IMR-90 (cell line): ENCODE measurements at places on chromosomes 7 and 10.

- peaks cover 4% of the 10 kb centered on the region; the same call in 1 of the 2 replicates for H3K4me1 ChIP-seq
- peak; percentile 78 for DNase-seq
- H3K27ac ChIP-seq: no peak overlapping the region; the same call in 1 of the 2 replicates
These were observed 17.6 kb downstream of the SLC35B4 start for GRCh38 chr7:134298902-134299683.

GRCh38 chr7:44377681-44378421, 52.5 kb upstream of the CAMK2B start:
- peak overlapping the region; percentile 81 for H3K27ac ChIP-seq
- DNase-seq: no peak
- H3K27me3 ChIP-seq: no peaks in the 10 kb centered on the region
- no peaks in the 10 kb centered on the region for H3K36me3 ChIP-seq
- peaks cover 40% of the 10 kb centered on the region for H3K4me1 ChIP-seq

DNA sequence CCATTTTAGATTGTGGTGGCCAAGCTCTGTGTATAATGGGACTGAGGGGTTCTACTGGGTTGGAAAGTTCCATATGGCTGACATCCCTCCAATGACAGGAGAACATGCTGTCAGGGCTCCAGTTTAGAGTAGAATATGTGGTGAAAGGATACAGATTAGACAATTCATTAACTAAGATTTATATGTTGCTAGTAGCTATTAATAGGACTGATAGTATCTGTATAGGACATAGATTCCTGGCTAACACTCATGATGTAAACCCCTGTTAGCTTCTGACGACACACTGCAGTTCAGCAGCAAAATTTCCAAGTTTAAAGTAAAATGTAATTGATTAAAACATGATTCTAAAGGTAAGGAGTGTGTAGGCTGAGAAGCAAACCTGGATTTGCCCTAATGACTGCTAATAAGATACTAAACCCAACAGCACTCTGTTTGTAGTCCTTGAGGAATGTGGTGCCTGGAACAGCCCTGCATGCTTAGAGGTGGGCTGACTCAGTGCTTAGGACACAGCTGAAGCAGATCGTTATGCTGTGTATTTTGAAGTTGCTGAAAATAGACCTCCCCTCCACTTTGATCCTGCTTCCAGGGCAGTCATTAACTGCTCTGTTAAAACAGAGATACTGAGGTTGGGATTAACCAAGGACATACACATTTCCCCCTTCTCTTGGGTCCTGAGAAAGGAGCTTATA, 1129.6 kb downstream of the SORCS3 start:
- no peaks in the 10 kb centered on the region for H3K27me3 ChIP-seq
- no peak overlapping the region for H3K27ac ChIP-seq
- H3K4me1 ChIP-seq: no peaks in the 10 kb centered on the region
- no peak for DNase-seq

DNA sequence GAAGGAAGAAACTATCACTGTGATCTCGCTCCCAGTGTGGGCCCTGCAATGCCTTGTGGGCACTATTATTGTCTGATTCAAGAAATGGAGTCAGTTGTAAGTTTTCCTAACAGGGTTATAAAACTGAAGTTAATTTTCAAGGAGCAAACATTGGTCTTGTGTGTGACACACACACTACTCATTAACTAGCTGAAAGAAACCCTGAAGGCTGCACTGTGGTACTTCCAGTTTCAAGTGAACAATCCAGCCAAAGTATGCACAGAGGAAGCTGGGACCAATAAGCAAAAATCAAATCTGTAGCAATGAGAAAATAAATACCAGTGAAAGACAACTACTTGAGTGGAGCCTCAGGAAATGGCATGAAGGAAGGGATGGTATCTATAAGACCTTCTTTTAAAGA, 506.6 kb upstream of the POT1 start:
- no peaks in the 10 kb centered on the region for H3K4me1 ChIP-seq
- no peak for DNase-seq
- H3K27ac ChIP-seq: no peak overlapping the region
- no peaks in the 10 kb centered on the region for H3K27me3 ChIP-seq
- no peak overlapping the region for H3K4me3 ChIP-seq

DNA sequence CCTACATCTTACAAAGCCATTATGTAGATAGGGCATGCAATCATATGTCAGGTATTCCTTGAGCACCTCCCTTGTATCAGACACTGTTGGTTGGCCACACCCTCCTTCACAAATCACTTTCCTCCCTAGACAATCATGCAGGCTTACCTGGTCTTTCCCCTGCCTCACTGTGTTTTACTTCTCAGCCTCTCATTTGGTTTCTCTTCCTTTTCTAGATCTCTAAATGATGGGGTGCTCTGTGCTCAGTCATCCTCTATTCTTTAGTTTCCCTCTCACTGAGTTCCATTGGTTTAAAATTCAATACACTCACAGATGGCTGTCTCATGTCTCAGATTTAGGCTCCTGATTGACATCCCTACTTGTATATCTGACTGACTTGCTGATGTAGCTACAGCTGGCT, 31.4 kb downstream of the ANK3 start:
- 0 out of 2 replicates have a peak, but pooled peaks cover 2% of the 10 kb centered on the region for H3K27me3 ChIP-seq
- no peaks in the 10 kb centered on the region for H3K36me3 ChIP-seq
- no peak overlapping the region for H3K4me3 ChIP-seq

- H3K4me3 ChIP-seq: no peak overlapping the region
- DNase-seq: no peak
- peaks cover 10% of the 10 kb centered on the region; the same call in 1 of the 2 replicates for H3K4me1 ChIP-seq
- H3K27me3 ChIP-seq: no peaks in the 10 kb centered on the region
- H3K27ac ChIP-seq: no peak overlapping the region
These were observed 22.2 kb downstream of the TMEM120A start for GRCh38 chr7:75971961-75972763.

DNA sequence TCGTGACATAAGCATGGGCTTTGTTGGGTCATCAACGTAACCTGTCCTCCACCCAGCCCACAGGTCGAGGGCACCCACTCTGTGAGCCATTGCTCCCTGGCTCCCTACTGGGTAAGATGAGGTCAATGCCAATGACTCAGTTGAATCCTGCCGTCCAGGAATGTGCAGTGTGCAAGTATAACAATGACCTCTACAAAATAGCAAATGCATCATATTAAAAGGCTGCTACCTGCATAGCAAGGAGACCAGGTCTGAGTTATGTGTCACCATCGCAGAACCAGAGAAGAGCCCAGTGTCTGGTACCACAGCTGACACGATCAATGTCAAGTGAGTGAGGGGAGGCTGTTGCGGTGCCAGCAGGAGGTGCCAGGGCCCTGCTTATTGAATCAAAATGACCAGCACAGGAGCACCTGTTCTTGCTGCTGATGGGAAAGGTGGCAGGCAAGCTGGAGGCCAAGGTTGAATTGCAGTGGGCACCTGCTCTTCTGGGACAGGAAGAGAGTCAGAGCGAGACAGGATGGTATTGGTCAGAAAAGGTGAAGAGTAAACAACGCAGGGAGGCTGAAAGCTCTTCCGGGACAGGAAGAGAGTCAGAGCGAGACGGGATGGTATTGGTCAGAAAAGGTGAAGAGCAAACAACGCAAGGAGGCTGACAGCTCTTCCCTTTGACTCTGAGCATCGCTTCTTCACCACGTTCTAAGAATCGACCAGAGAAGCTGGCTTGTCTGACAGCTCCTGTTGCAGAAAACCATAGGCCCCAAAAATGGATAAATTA, 108.7 kb upstream of the ADAM12 start:
- no peak overlapping the region for H3K27ac ChIP-seq
- DNase-seq: no peak
- H3K27me3 ChIP-seq: no peaks in the 10 kb centered on the region; the same call in none of the 2 replicates
- H3K36me3 ChIP-seq: no peaks in the 10 kb centered on the region

DNA sequence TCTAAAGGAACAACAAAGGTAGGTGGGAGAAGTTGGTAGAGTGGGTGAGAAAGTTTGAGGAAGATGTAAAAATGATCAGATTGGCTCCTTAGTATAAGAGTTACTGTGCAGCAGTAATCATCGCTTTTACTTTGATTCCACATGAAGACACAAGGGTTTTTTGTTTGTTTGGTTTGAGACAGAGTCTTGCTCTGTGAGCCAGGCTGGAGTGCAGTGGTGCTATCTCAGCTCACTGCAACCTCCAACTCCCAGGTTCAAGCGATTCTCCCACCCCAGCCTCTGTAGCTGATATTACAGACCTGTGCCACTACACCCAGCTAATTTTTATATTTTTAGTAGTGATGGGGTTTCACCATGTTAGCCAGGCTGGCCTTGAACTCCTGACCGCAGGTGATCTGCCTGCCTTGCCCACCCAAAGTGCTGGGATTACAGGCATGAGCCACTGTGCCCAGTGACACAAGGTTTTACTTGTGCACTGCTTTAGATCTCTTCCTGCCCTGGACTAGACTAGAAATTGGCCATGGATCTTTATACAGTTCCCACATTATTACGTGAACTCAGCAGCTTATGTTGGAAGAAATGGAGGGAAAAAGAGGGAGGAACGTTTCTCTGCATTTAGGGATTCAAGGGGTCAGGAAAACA, 10.7 kb downstream of the LUC7L2 start:
- DNase-seq: no peak
- H3K27me3 ChIP-seq: no peaks in the 10 kb centered on the region
- peaks cover 4% of the 10 kb centered on the region for H3K4me1 ChIP-seq
- H3K27ac ChIP-seq: no peak overlapping the region; the same call in 1 of the 2 replicates
- H3K4me3 ChIP-seq: no peak overlapping the region

GRCh38 chr10:129233351-129234148, 233.5 kb upstream of the MGMT start:
- no peak for DNase-seq
- no peaks in the 10 kb centered on the region; the same call in 1 of the 2 replicates for H3K27me3 ChIP-seq
- H3K36me3 ChIP-seq: no peaks in the 10 kb centered on the region
- H3K4me3 ChIP-seq: no peak overlapping the region
- no peak overlapping the region for H3K27ac ChIP-seq
- no peaks in the 10 kb centered on the region for H3K4me1 ChIP-seq

GRCh38 chr7:68805159-68805558, 793.1 kb upstream of the AUTS2 start:
- DNase-seq: no peak
- no peak overlapping the region for H3K27ac ChIP-seq
- no peaks in the 10 kb centered on the region for H3K27me3 ChIP-seq
- H3K36me3 ChIP-seq: no peaks in the 10 kb centered on the region
- H3K4me1 ChIP-seq: no peaks in the 10 kb centered on the region
- no peak overlapping the region for H3K4me3 ChIP-seq

DNA sequence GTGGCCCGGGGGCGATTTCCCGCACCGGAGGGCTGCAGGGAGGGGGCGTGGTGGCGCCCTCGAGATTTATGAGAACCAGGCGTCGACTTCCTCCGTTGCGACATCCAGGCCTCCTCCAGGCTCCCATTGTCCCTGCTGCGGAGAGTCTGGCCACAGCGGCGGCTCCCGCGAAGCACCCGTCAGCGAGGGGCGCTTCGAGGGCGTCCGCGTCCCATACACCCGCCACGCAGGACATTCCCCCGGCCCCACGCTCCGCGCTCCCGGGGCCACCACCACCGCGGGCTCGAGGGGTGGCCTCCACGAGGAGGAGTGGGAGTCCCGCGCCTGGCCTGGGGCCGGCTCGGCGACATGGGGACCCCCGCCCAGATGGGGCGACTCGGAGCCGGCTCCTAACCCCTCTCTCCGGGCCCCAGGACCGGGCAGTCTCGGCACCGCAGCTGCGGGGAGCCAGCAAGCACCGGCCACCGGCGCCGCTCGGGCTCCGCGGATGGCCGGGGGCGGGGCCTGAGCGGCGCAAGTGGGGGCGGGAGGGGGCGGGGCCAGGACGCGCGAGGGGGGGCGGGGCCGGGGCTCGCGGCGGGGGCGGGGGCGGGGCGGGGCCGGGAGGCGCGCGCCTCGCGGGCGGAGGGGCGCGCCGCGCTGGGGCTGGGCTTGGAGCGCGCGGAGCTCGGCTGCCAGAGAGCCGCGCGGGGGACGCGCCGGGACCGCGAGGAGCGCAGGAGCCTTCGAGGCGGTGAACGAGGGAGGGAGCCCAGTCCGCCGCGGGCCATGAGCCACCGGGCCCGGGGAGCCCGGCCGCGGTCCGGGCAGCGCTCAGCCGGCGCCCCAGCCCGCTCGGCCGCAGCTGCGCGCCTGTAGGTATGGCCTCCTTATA, at the start of gene SH2B2:
Gene SH2B2, plus strand, starts transcription at position 632 of the 874 bp plus-strand sequence. CDS start 13,683 bp downstream, outside the sequence.
- H3K27ac ChIP-seq: peak within 1 kb of the TSS; percentile 62
- H3K4me3 ChIP-seq: peak within 1 kb of the TSS; percentile 97
- peak; percentile 49 for DNase-seq
- peaks cover 4% of the 10 kb centered on the region; the same call in 1 of the 2 replicates for H3K4me1 ChIP-seq
- H3K27me3 ChIP-seq: no peaks in the 10 kb centered on the region

DNA sequence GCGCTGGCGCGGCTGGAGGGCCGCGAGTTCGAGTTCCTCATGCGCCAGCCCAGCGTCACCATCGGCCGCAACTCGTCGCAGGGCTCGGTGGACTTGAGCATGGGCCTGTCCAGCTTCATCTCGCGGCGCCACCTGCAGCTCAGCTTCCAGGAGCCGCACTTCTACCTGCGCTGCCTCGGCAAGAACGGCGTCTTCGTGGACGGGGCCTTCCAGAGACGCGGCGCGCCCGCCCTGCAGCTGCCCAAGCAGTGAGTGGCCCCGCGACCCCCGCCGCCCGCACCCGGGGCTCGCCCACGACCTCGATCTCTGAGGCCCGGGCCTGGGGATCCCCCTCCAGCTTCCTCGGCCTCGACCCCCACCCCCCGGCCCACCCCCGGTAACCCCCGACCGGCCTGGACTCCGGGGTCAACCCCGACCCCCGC, 537 bp downstream of the FOXK1 start:
- H3K4me1 ChIP-seq: peaks cover 9% of the 10 kb centered on the region
- peaks cover 10% of the 10 kb centered on the region for H3K36me3 ChIP-seq
- peak; percentile 47 for DNase-seq
- H3K27me3 ChIP-seq: no peaks in the 10 kb centered on the region
- H3K4me3 ChIP-seq: peak overlapping the region; percentile 91
- H3K27ac ChIP-seq: peak overlapping the region; percentile 100

DNA sequence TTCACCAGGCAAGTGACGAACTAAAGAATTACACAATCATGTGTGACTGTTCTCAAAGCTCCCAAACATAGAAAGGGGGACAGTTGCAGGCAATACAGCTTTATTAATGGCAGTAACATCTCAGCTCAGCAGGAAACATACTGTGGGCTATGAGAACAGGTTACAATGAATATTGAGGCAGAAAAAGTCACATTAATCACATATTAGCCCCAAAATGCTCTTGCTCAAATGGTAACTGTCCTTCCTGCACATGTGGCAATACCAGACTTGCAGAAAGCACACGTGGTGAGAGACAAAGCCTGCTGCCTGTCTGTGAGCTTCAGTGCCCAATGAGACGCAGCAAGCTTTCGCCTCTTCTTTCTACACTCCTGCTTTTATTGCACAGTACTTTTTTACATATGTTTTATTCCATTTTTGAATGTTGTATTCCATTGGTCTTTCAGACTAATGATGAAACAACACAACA, 104.9 kb upstream of the ACBD5 start:
- no peaks in the 10 kb centered on the region for H3K36me3 ChIP-seq
- peaks cover 4% of the 10 kb centered on the region for H3K27me3 ChIP-seq
- no peak overlapping the region for H3K4me3 ChIP-seq
- DNase-seq: no peak
- no peak overlapping the region for H3K27ac ChIP-seq
- H3K4me1 ChIP-seq: no peaks in the 10 kb centered on the region
